Heart right ventricle (tissue), 16 donors: ENCODE measurements at places on chromosomes 1 and 21. TPM values are rescaled to one million over a fixed set of nuclear protein-coding genes. Genes with fewer than 3 reads are reported as not detected.

DNA sequence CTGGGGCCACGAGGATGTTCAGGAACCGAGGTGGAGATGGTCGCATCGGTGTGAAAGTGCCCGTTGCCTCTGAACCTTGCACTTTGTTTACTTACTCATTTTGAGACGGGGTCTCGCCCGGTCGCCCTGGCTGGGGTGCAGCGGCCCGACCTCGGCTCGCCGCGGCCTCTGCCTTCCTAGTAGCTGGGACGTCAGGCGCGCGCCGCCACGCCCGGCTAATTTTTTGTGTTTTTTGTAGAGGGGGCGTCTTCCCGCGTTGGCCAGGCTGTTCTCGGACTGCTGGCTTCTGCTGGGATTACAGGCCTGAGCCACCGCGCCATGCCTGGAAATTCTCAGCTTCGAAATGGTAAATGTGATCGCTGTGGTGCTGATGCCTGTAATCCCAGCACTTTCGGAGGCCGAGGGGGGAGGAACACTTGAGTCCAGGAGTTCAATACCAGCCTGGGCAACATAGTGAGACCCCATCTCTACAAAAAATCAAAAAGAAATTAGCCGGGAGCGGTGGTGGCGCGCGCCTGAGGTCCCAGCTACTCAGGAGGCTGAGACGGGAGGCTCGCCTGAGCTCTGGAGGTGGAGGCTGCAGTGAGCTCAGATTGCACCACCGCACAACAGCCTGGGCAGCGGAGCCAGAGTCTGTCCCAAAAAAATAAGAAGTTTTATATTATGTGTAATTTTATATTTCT lies 684 bp upstream of the MRPL20 start:
- H3K4me3 ChIP-seq = peak overlapping the region; percentile 99
- H3K27ac ChIP-seq = peak overlapping the region; percentile 77
- no peaks in the 10 kb centered on the region for H3K36me3 ChIP-seq
- no peak for DNase-seq
- H3K4me1 ChIP-seq = peaks cover 46% of the 10 kb centered on the region

GRCh38 chr1:205248793-205249601 lies 21.3 kb downstream of the TMCC2 start:
- no peaks in the 10 kb centered on the region for H3K36me3 ChIP-seq
- no peak overlapping the region for H3K4me3 ChIP-seq
- peaks cover 38% of the 10 kb centered on the region for H3K4me1 ChIP-seq

GRCh38 chr1:38062361-38063288 lies 16.0 kb upstream of the POU3F1 start:
- H3K27ac ChIP-seq = no peak overlapping the region
- no peak for DNase-seq
- H3K4me1 ChIP-seq = no peaks in the 10 kb centered on the region
- H3K36me3 ChIP-seq = no peaks in the 10 kb centered on the region
- peaks cover 7% of the 10 kb centered on the region for H3K27me3 ChIP-seq

DNA sequence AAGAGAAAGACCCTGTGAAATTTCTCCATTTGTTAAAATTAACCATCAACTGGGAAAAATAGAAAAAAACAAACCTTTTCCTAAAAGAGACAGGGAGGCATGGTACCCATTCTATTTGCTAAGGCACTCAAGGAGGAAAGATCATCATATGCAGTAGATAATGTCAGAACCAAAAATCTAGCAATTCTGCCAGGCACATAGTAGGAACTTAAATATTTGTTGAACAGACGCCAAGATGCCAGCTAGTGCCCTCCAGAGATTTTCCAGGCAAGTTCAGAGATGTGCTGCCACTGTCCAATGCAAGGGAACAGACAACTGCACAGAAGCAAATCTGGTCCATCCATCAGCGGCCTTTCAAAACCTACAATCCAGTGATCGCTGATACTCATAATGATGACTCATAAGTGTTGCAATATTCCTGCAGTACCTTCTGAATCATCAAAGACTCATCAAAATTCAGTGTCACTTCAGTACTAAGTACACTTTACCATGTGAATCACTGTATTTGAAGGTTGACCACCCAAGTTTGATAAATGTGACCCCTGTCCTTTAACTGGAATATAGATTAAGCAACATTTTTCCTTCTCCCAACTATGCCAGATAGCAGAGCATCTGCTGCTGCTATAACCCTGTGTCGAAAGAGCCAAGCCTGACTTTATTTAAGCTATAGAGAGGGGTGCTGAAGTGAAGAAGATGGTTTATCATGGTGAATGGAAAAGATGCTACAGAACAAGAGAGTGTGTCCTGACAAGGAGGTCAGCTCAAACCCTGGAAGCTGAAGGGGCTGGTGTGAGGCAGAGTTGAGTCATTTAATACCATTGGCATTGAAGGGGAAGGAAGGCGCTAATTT lies 99.1 kb downstream of the MT1HL1 start:
- no peaks in the 10 kb centered on the region for H3K27me3 ChIP-seq
- H3K27ac ChIP-seq = no peak overlapping the region
- no peak overlapping the region for H3K4me3 ChIP-seq
- peaks cover 9% of the 10 kb centered on the region for H3K4me1 ChIP-seq
- no peaks in the 10 kb centered on the region for H3K36me3 ChIP-seq
- DNase-seq = no peak

DNA sequence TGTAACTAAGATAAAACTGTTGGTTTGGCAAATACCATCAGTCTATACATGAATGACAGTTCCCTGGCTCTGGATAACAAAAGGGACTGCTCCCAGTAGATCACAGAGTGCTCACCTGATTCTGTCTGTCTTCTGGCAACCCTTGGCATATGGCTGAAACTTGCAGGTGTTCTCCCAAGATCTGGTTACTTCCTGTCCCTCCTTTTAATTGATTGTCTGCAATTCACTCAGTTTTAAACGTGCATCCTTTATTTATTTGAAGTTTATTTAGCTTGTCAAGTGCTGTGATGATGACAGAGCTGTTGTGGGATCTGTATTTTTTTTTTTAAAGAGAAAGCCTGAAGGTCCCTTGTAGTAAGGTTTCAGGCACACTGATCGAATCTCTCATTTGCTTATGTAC lies 3.4 kb downstream of the KCNA3 start:
- H3K4me3 ChIP-seq = no peak overlapping the region
- H3K27me3 ChIP-seq = peaks cover 71% of the 10 kb centered on the region
- H3K36me3 ChIP-seq = no peaks in the 10 kb centered on the region
- no peak overlapping the region for H3K27ac ChIP-seq
- DNase-seq = no peak
- H3K4me1 ChIP-seq = peaks cover 12% of the 10 kb centered on the region

GRCh38 chr1:222618880-222619596 lies 1.1 kb downstream of the MIA3 start:
- peak; percentile 8 for DNase-seq
- no peak overlapping the region for H3K27ac ChIP-seq
- H3K4me1 ChIP-seq = peaks cover 18% of the 10 kb centered on the region
- H3K36me3 ChIP-seq = peaks cover 26% of the 10 kb centered on the region
- peaks cover 5% of the 10 kb centered on the region for H3K27me3 ChIP-seq

- no peak overlapping the region for H3K27ac ChIP-seq
- H3K4me3 ChIP-seq = no peak overlapping the region
- no peaks in the 10 kb centered on the region for H3K4me1 ChIP-seq
These were observed 310.2 kb upstream of the AJAP1 start for GRCh38 chr1:4344065-4344732.

- DNase-seq = no peak
- H3K27ac ChIP-seq = no peak overlapping the region
- no peaks in the 10 kb centered on the region for H3K36me3 ChIP-seq
- H3K27me3 ChIP-seq = no peaks in the 10 kb centered on the region
These were observed 88.3 kb upstream of the TNFSF4 start for GRCh38 chr1:173295391-173295790.

- peak overlapping the region; percentile 81 for H3K4me3 ChIP-seq
- no peaks in the 10 kb centered on the region for H3K27me3 ChIP-seq
- DNase-seq = peak; percentile 100
- H3K4me1 ChIP-seq = peaks cover 46% of the 10 kb centered on the region
- peak overlapping the region; percentile 100 for H3K27ac ChIP-seq
These were observed 515 bp upstream of the CAMTA1 start for GRCh38 chr1:6784560-6785317.

GRCh38 chr1:179781962-179782361 lies 38.9 kb downstream of the FAM163A start:
- no peaks in the 10 kb centered on the region for H3K27me3 ChIP-seq
- no peak overlapping the region for H3K27ac ChIP-seq
- H3K36me3 ChIP-seq = no peaks in the 10 kb centered on the region
- H3K4me3 ChIP-seq = no peak overlapping the region

GRCh38 chr21:41769111-41769510 lies 2.3 kb upstream of the RIPK4 start:
- no peak overlapping the region for H3K27ac ChIP-seq
- peaks cover 26% of the 10 kb centered on the region for H3K4me1 ChIP-seq
- no peak for DNase-seq
- H3K27me3 ChIP-seq = peaks cover 100% of the 10 kb centered on the region
- no peaks in the 10 kb centered on the region for H3K36me3 ChIP-seq

DNA sequence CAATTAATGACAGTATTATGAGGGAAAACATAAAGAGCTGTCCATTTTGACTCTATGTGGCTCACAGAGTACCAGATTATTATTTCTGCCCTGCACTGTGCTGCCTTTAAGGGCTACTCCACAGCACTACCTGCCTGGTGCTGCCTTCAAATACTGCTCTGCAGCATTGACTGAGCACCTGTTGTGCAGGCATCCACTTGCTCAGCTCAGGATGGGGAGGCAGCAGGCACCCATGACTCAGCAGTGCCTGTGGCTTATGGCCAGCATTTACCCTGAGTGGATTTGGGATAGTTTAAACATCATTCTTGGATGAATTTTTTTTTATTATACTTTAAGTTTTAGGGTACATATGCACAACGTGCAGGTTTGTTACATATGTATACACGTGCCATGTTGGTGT lies 953 bp upstream of the KPRP start:
- H3K27ac ChIP-seq = no peak overlapping the region
- no peak overlapping the region for H3K4me3 ChIP-seq
- H3K4me1 ChIP-seq = no peaks in the 10 kb centered on the region
- no peaks in the 10 kb centered on the region for H3K36me3 ChIP-seq
- DNase-seq = no peak
- peaks cover 3% of the 10 kb centered on the region for H3K27me3 ChIP-seq

DNA sequence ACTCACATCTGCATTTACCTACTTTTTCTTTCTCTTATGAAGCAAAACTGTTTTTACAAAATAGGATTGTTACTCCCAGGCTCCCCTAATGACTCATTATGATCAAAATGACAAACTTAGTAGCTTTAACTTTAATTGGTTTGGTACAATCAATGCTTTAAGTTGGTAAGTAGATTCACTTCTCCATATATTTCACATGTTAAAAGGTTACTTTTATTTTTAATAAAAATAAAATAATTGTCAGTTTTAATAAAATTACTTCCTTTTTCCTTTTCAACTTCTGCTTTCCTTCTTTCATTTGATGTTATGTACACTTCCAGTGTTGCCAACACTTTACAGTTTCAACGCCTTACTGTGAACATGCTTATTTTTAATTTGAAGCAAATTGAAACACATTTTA lies 477.6 kb downstream of the SETD4 start:
- peaks cover 17% of the 10 kb centered on the region for H3K4me1 ChIP-seq
- H3K27ac ChIP-seq = no peak overlapping the region
- H3K27me3 ChIP-seq = peaks cover 8% of the 10 kb centered on the region

DNA sequence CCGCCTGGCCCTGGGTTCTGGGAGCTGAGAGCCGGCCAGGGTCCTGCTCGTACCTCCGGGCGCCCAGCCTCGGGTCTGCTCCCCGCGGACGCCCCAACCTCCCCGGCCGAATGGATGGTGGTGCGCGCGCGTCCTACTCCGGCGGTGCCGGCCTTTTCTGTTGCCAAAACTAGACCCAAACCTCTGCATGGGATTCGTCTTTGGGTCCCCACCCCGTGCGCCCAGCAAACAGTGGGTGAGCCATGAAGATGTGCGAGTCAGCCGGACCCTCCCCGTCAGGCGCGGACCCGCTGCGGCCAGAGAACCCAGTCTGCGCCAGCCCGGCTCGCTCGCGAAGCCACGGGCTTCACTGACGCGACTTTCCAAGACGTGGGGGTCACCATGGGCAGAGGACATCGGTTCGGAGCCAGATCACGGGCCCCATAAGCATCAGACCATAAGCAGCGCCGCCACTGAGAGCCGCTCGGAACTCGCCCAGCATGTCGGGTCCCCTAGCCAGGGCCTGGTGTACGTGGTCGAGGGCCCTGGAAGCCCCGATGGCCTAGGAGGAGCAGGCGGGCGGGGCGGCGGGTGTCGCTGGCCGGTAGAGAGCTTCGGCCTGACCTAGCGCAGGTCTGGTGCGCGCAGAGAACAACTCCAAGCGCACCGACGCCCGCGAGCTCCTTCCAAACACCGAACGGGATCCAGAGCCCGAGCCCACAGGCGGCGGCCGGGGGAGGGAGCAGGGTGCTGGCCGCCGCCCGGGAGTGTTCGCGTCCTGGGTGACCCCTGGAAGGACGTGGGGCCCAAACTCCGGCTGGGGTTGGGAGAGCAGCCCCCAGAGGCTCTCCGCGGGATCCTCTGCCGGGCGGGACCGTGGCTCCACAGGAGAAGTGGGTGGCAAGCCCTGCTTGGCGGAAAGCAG lies 1.0 kb upstream of the TP73 start:
- H3K27ac ChIP-seq = no peak overlapping the region
- no peak for DNase-seq
- H3K4me1 ChIP-seq = peaks cover 38% of the 10 kb centered on the region
- H3K4me3 ChIP-seq = no peak overlapping the region

DNA sequence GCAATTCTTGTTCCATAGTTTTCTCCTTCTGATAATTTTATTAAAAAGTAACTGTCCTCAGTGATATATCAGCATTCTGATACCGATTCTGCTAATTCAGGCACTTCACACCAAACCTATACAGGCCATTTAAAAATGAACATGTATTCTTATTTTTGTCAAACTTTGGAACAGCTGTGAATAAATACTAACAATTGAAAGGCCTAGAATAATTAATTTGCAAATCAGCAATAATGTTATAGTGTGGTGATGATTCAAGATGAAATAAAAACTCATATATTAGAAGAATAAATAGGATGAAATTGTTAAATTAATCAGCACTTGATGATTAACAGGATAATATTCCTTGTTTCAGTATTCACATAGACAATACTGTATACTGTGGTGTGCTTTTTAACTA lies 9.9 kb downstream of the CDKN2C start:
- H3K27me3 ChIP-seq = no peaks in the 10 kb centered on the region
- DNase-seq = no peak
- no peaks in the 10 kb centered on the region for H3K4me1 ChIP-seq
- no peaks in the 10 kb centered on the region for H3K36me3 ChIP-seq
- peak overlapping the region; percentile 100 for H3K27ac ChIP-seq

The ETNK2 gene
- total RNA-seq = 5.2 TPM

The NLRP3 gene
- total RNA-seq = 0.86 TPM

The ANKRD35 gene
- 0.56 TPM for total RNA-seq
